ENCODE measurements at places on chromosomes 6 and 20.

- peak; percentile 56 for DNase-seq
These were observed 13.0 kb downstream of the RPP21 start for GRCh38 chr6:30357678-30358540.

- peak; percentile 59 for DNase-seq
These were observed 1.3 kb downstream of the RNF24 start for GRCh38 chr20:4014031-4014474.

DNA sequence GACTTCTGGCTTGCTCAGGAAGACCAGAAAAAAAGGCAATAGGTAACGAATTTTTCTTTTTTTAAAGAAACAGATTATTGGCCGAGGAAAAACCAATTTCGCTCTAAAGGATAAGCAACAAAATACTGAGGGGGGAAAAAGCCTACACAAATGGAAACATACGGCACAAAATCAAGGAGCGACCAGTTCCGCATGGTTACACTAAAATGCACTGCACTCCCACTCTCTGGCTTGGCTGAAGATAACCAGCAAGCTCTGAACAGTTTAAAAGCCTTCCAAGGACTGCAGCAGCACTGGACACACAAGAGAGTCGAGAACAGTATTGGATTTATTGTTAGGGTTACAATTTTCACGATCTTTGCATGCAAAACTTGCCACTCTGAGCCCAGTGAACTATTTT is 881 bp upstream of the MAP7 start:
- no peak for DNase-seq

- no peak for DNase-seq
These were observed 2.1 kb downstream of the CUTA start for GRCh38 chr6:33415831-33416230.

DNA sequence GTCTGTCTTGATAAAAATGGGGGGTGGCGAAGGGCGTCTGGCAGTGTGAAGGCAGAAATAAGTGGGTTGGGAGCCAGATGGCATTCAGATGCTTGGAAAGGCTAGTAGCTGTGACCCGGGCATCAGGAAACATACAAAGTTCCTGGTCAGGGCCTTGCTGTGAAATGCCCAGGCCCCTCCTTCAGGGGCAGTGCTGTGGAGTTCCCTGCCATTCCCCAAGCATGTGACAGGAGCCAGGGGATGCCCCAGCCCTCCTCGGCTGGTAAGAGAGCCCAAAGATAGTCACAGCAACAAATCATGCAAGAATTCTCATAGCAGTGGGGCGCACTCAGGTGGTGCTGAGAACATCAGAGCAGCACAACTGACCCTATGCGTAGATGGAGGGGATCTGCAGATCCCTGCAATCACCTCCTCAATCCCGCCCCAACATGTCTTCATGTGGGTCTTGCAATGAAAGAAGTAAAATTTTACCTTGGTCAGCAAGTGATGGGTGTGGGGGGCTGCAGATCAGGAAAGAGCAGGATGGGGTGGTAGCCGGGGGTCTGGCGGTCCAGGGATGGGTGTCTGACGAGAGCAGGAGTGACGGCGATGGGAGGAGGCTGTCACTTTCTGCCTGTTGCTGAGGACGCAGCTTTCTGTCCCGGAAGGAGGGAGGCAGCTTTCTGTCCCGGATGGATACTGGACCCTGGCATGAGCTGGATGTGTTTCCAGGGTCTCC is 39.5 kb downstream of the SLC22A1 start:
- DNase-seq, result no peak

GRCh38 chr6:63685446-63686379 is 50.1 kb downstream of the PHF3 start:
- no peak for DNase-seq

DNA sequence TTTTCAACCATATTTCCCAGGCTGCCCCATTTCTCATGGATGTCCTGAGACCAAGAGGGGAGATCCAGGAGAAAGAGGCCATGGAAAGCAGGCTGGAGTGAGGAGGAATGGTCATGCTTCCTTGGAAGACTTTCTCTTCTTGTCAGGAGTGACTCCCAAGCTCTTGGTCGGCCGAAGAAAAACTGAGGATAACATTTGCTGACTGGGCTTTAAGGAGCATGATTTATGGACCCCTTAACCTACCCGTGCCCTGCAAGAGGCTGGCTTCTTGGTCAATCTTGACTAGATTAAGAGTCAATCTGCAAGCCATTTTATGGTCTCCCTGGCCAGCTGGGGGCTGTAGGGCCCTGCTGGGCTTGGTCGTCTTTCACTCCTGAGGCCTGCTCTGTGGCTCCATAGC is 22.8 kb downstream of the ADGRF4 start:
- no peak for DNase-seq

DNA sequence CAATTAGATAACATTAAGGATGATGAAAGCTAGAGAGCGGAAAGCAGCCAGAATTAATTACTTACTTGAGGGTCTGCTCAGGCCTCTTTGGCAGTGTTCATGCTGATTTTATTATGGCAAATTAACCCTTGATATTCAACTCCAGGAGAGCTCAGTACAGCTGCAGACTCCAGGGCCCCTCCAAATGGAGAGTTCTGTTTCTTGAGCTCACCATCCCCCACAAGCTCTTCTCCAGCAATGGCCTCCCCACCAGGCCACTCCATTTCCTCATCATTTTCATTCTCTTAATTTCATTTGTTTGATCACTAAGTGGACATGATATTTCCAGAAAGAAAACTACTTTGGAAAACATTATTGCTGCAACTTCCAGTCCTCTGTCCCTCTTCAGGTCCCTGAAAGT is 513.3 kb upstream of the NOX3 start:
- DNase-seq, result no peak

- DNase-seq, result no peak
These were observed 546.2 kb downstream of the MEI4 start for GRCh38 chr6:78199044-78199443.

- no peak for DNase-seq
These were observed 8.5 kb downstream of the RBM38 start for GRCh38 chr20:57399587-57400155.

DNA sequence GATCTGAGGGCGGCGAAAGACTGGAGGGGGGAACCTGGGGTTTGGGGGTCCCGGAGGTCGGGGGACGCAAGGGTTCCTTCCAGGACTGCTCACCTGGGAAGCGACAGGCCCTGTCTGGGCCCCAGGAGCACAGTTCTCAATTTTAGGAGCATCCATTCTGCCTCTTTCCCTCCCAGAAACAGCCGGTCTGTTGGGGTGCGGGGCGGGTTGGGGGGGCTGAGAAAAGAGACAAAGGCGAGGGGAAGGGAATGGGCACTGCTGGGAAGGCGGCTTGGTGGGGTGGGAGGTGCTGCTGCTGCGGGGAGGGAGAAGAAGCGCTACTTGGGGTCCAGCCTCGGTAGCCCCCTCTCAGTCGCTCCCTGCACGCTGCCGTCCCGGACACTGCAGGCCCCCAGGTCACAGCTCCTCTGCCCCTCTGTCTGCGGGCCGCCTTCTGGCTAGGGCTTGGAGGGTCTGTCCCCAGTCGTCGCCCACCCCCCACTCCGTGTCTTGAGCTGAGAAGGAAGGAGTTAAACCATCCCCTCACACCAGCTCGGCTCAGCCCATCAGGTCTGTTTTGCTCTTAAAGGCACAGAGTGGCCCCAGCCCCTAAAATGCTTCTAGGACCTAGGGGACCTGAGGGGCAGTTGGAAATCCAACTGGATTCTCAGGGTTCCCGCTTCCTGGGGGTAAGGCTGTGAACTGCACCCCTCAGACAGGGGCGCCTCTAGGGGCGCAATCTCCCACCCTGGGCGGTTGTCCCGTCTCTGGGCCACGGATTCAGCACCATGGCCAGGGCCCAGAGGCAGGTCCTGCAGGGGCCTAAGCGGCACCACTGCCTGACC is 690 bp downstream of the GDAP1L1 start:
- DNase-seq, result no peak

DNA sequence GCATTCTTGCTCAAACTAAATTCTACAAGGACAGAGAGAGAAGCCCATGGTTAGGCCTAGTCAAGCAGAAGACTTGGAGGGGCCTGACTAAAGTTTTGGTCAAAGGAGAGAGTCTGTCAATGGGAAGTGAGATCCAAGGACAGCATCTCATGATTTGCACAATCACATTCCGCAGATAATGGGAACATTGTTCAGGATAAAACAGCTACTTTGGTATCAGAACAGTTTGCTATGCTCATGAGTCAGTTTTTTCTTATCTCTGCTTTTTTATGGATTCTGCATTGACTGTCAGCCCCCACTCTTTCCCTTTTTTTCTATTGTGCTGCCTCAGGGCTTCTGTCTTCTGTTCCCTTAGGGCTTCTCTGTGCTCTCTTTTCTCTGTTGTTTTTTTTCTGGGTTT is 28.6 kb downstream of the AKAP7 start:
- no peak for DNase-seq

DNA sequence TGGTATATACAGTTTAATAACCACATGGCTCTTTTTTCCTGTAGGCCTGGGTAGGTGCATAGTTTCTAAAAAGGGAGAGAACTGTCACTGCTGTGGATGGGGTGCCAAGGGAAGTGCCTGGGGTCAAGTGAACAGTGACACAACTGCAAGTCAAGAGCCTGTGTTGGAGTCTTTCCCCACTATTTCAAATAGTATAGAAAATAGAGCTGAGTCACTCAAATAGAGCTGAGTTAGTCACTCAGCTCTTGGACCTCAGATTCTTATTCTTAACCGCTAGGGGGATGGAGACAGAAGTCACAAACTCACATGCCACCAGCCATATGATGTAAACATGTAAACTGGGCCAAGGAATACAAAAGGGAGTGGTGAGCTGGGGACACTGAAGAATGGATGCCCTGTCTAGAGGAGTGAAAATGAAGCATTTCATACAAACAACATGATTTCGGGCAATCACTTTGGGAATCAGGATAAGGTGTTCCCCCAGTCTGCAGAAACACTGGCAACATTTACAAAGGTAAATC is 2.1 kb downstream of the NQO2 start:
- no peak for DNase-seq

- no peak for DNase-seq
These were observed 22.5 kb upstream of the OPN5 start for GRCh38 chr6:47759364-47759763.

DNA sequence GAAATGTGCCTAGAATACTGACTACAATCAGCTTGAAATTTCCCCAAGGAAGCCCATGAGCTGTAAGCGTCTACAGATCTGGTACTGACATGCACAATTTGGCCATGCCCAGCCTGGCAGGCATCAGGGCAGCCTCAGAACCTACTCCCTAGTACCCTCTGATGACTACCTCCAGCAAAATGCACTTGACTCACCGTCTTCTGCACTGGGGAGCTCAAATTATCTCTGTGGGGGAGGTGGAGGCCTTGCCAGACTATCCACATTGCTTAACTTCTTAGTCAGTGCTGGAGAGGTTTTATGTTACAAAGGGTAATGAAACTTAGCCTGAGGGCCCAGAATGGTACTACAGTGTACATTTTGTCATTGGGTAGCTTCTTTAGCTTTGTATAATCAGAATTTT is 126.0 kb upstream of the ADGRF1 start:
- DNase-seq, result peak; percentile 93

DNA sequence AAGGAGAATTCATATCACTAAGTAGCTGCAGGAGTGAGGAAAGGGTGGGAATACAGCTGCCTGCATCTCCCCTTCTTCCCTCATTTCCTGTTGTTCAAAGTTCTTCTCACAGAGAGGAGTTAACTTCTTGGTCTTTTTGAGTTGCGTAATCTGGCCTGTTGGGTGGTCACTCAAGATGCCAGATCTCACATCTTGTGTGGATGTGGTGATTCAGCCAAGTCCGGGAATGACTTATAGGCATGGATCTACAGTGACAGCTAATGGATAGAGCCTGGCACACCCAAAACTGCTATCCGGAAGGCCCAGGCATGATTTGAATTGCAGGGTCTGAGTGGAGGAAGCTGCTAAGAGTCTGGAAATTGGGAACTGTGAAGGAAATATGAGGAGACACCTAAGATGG is 100.2 kb upstream of the SLC35B3 start:
- DNase-seq, result no peak

DNA sequence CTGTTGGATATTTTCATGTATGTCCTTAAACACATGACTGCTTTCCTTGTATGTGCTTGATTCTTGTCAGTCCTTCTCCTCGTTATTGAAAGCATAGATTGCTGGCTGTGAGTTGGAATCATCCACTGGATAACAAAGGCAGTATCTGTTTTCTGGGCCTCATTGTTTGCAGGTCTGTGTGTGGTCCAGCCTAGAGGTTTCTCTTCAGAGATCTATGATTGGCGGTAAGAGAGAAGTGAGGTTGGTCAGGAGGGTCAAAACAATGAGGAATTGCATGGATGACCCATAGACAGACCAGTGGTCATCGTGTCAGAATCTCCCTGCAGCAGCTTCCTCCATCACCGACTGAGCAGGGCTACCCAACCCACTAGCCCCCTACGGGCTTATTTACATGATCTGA is 915.0 kb downstream of the KIF16B start:
- DNase-seq, result no peak

GRCh38 chr20:35690265-35690664 is 8.9 kb downstream of the NFS1 start:
- no peak for DNase-seq

GRCh38 chr20:34791289-34792020 is 34.0 kb downstream of the NCOA6 start:
- DNase-seq, result peak; percentile 70

DNA sequence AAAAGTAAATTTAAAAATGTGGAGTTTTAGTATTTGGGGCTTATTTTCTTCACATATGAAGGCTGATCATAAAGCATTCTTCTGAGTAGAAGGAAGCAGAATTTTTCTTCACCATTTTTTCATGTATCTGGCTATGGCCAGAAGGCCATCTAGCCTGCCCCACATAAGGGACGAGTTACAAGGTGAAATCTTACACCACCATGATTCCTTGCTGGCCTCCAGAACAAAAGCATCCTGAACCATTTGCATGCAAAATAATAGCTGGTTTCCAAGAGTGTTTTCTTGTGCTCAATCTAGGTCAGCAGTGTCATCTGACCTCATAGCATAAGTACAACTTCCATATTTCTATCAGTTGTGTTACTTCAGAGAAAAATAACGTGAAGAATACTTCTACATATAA is 93.1 kb downstream of the BMP5 start:
- no peak for DNase-seq

DNA sequence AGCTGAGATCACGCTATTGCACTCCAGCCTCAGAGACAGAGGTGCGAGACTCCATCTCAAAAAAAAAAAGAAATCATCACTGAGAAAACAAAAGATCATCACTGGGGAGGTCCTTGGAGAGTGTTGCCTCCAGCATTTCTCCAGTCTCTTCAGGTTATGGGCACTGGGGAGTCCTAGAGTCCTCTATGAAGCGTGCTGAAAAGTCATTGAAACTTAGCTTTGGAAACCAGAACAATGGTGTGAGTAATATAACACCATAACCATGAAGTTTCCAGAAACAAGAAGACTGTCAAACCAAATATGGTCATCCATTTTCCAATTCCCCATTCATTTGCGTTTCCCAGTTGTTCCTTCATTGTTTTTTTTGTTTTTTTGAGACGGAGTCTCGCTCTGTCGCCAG is 13.7 kb downstream of the ARMC12 start:
- DNase-seq, result no peak

DNA sequence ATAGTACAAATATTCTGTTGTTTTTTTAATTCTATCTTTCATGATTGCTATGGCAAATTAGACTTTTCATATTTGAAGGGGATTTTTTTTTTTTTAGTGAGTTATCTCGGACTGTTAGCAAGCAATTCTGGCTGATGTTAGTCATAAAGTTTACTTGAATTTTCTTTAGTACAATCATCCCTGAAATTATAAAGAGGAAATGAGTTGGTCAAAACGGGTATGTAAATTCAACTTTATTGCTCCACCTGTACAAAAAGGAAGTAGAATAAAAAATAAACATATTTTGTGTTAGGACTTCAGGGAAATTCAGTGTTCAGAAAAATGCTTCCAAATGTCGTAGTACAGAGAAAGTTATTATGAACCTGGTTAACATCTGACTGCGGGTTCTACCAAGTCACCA is 40.3 kb downstream of the PPP1R14C start:
- no peak for DNase-seq

Measured in AG09319 (cell line).